ENCODE measurements at places on chromosomes 12 and 14.

GRCh38 chr12:67918441-67918840, 70.8 kb upstream of the IFNG-AS1 start:
- H3K27ac ChIP-seq: no peak overlapping the region
- H3K4me1 ChIP-seq: no peaks in the 10 kb centered on the region
- no peaks in the 10 kb centered on the region for H3K36me3 ChIP-seq
- no peak overlapping the region for H3K4me3 ChIP-seq
- H3K27me3 ChIP-seq: peaks cover 3% of the 10 kb centered on the region
- DNase-seq: no peak

DNA sequence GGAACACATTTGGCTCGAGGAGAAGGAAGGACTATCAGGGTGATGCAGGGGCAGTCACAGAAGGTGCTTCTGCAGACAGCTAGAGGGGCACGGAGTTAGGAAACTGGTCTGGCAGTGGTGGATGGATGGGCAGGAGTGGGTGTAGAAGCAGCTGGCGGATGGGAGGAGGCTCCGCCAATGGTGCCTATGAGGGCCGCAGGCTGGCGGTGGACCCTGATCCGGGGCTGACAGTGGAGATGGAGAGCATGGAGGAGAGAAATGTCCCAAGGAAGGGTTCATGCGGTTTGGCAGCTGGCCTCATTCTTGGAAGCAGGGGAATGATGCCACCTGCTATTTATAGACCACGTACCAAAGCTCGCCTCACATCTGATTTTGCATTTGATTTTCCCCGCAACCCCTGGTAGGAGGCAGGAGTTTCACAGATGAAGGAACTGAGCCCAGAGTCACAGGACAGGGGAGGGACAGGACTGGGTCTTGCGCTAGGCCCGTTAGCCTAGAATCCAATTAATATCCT, 237.1 kb downstream of the FOXN3 start:
- H3K4me1 ChIP-seq: peaks cover 28% of the 10 kb centered on the region
- no peak overlapping the region for H3K4me3 ChIP-seq
- DNase-seq: no peak

DNA sequence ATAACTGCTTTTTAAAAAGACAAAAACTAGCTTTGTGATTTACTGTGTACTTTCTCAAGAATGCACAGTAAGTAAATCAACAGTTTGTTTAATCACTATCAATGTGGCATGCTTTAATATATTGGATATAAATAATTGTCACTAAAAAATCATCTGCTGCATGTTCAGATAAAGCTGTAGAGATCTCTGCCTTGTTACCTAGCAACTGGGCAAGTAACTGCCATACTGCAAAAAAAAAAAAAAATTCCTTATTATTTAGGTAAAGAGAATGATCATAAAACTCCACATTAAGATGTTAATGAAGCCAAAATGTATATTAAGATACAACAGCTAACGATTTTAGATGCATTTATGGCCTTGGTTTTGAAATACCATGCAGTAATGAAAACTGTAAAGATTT, 237.4 kb downstream of the APAF1 start:
- no peaks in the 10 kb centered on the region for H3K27me3 ChIP-seq
- H3K36me3 ChIP-seq: no peaks in the 10 kb centered on the region
- no peak for DNase-seq
- H3K4me3 ChIP-seq: no peak overlapping the region
- H3K27ac ChIP-seq: no peak overlapping the region

DNA sequence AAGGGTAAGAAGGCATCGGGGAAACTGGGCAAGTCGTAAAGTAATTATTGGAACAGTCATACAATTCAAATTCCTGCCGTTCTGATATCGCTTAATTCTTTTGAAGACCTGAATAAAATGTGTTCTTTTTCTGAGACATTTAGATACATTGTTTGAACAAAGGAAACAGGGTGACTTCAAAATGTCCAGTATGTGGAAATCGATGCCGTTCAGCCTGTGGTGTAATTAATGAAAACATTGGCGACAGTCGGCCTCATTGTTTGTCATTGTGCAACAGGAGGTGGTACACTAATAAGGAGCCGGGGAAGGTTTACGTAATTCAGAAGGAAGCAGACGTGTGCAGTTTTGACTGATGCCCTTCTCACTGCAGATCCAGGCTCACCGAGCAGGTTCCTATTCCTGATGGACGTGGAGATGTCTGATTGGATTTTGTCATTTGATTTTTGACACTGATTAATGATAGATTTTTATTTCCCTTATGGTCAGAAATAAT, 92.7 kb downstream of the BORCS5 start:
- H3K4me3 ChIP-seq: no peak overlapping the region
- DNase-seq: no peak
- no peaks in the 10 kb centered on the region for H3K36me3 ChIP-seq
- H3K4me1 ChIP-seq: no peaks in the 10 kb centered on the region

DNA sequence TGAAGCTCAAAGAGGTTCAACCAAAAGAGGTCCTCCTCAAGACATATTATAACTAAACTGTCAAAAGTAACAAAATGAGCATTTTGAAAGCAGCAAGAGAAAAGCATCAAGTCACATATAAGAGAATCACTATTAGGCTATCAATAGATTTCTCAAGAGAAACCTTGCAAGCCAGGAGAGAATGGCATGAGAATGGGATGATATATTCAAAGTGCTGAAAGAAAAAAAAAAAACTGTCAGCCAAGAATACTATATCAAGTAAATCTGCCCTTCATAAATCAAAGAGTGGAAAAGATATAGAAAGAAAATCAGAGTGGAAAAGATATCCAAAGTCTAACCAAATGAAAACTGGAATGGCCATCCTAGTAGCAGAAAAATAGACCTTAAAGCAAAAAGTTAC, 39.3 kb upstream of the TSPAN11 start:
- H3K36me3 ChIP-seq: no peaks in the 10 kb centered on the region
- no peak overlapping the region for H3K27ac ChIP-seq
- DNase-seq: no peak
- no peaks in the 10 kb centered on the region for H3K27me3 ChIP-seq
- no peak overlapping the region for H3K4me3 ChIP-seq
- no peaks in the 10 kb centered on the region for H3K4me1 ChIP-seq

DNA sequence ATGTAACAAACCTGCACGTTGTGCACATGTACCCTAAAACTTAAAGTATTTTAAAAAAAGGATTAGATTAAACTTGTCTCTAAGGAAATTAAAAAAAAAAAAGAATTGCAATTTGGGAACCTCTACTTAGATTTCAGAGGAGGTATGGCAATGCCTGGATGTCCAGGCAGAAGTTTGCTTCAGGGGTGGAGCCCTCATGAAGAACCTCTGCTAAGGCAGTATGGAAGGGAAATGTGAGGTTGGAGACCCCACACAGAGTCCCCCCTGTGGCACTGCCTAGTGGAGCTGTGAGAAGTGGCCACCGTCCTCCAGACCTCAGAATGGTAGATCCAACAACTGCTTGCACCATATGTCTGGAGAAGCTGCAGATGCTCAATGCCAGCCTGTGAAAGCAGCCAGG, 279.6 kb upstream of the CCDC196 start:
- no peak for DNase-seq
- H3K27ac ChIP-seq: no peak overlapping the region
- H3K36me3 ChIP-seq: no peaks in the 10 kb centered on the region
- no peaks in the 10 kb centered on the region for H3K27me3 ChIP-seq
- no peaks in the 10 kb centered on the region for H3K4me1 ChIP-seq

GRCh38 chr14:104545942-104546501, 33.5 kb upstream of the C14orf180 start:
- no peaks in the 10 kb centered on the region for H3K27me3 ChIP-seq
- H3K4me1 ChIP-seq: no peaks in the 10 kb centered on the region
- H3K4me3 ChIP-seq: peak overlapping the region; percentile 4

- H3K4me3 ChIP-seq: no peak overlapping the region
- H3K36me3 ChIP-seq: no peaks in the 10 kb centered on the region
- H3K27ac ChIP-seq: no peak overlapping the region
- H3K27me3 ChIP-seq: no peaks in the 10 kb centered on the region
- no peak for DNase-seq
- no peaks in the 10 kb centered on the region for H3K4me1 ChIP-seq
Observed at GRCh38 chr12:5295151-5295550, 136.8 kb upstream of the NTF3 start.

- no peak overlapping the region for H3K4me3 ChIP-seq
- no peaks in the 10 kb centered on the region for H3K4me1 ChIP-seq
- no peaks in the 10 kb centered on the region for H3K36me3 ChIP-seq
- H3K27me3 ChIP-seq: no peaks in the 10 kb centered on the region
- peak overlapping the region; percentile 36 for H3K27ac ChIP-seq
- DNase-seq: no peak
Observed at GRCh38 chr14:53043027-53043581, 92.3 kb upstream of the FERMT2 start.

- DNase-seq: no peak
- no peak overlapping the region for H3K27ac ChIP-seq
- no peak overlapping the region for H3K4me3 ChIP-seq
- no peaks in the 10 kb centered on the region for H3K36me3 ChIP-seq
- H3K27me3 ChIP-seq: no peaks in the 10 kb centered on the region
Observed at GRCh38 chr12:17197971-17198370, 592.0 kb upstream of the LMO3 start.

GRCh38 chr12:114936148-114937079, 252.4 kb upstream of the TBX3 start:
- no peaks in the 10 kb centered on the region for H3K4me1 ChIP-seq
- no peak overlapping the region for H3K4me3 ChIP-seq
- H3K36me3 ChIP-seq: no peaks in the 10 kb centered on the region
- DNase-seq: no peak
- no peak overlapping the region for H3K27ac ChIP-seq

DNA sequence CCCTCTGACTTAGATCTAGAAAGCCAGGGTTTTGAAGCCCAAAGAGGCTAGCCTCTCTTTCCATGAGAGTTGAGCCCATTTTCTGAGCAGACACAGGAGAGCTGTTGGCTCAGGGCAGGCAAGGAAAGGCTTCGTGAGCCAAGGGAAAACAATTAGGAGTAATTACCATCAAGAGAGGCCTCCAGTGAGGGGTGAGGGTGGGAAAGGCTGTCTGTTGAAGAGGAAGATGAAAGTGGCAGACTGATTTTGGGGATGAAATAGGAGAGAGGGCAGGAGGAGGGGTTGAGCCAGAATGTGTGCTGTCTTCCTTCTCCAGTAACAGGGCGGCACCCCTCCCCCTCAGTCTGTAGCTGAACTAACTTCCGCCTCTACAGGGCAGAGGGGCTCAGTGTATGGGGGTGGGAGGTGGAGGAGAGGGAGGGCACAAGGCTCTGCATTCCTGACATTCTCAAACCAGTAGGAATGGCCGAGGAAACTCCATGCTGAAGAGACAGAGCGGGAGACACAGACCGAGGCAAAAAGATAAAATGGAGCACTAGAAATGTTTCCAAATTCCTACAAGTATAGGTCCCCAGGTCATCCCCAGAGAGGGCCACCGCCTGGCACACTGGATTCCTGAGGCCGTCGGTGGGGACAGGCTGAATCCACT, 33.1 kb upstream of the COL2A1 start:
- no peaks in the 10 kb centered on the region for H3K27me3 ChIP-seq
- no peaks in the 10 kb centered on the region for H3K4me1 ChIP-seq
- no peak overlapping the region for H3K4me3 ChIP-seq
- DNase-seq: no peak
